Hair follicle dermal papilla cell (primary cell): ENCODE measurements at places on chromosomes 7 and 10. TPM values are rescaled to one million over a fixed set of nuclear protein-coding genes. Genes with fewer than 3 reads are reported as not detected.

The MEOX2 gene
- 4.5 and 7.6 TPM in 2 replicates for total RNA-seq

The BMPER gene
- total RNA-seq, result 93.3 and 132 TPM in 2 replicates

The NPY4R gene
- total RNA-seq, result not detected in 2 replicates

The PAX4 gene
- not detected in 2 replicates for total RNA-seq

The UCMA gene
- not detected in 2 replicates for total RNA-seq

The TIMM23B gene
- 24.4 and 25.5 TPM in 2 replicates for total RNA-seq

The CYP3A7 gene
- not detected in 2 replicates for total RNA-seq

The HOXA7 gene
- total RNA-seq, result not detected in 2 replicates

The WEE2 gene
- total RNA-seq, result under 0.01 TPM in 1 of 2 replicates, not detected in the other

The GDF2 gene
- total RNA-seq, result not detected in 2 replicates

The CNNM1 gene
- total RNA-seq, result 0.36 and 0.97 TPM in 2 replicates

The SVOPL gene
- total RNA-seq, result not detected in 2 replicates
